ENCODE measurements at places on chromosomes 4 and X.

- no peak for DNase-seq
Measured at GRCh38 chr4:20662851-20663250, 37.4 kb upstream of the PACRGL start.

- DNase-seq: no peak
Measured at GRCh38 chr4:41058426-41058825, 155.9 kb downstream of the APBB2 start.

DNA sequence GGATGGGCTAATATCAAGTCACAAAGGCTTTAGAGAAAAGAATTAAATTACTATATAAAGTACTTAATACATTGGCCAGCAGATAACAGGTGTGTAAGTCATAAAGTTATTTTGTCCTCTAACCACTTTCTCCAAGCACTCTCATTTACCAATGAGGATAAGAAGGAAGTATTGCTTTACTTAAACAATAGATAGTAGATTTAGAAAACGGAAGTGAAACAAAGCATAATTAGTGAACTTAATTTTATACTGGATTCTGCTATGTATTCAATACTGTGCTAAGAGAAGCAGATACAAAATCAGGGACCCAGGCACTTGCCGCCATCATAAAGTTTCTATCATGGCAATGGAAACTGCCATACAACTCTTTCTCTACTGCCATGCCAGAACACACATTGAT is 24.0 kb downstream of the AFM start:
- no peak for DNase-seq

DNA sequence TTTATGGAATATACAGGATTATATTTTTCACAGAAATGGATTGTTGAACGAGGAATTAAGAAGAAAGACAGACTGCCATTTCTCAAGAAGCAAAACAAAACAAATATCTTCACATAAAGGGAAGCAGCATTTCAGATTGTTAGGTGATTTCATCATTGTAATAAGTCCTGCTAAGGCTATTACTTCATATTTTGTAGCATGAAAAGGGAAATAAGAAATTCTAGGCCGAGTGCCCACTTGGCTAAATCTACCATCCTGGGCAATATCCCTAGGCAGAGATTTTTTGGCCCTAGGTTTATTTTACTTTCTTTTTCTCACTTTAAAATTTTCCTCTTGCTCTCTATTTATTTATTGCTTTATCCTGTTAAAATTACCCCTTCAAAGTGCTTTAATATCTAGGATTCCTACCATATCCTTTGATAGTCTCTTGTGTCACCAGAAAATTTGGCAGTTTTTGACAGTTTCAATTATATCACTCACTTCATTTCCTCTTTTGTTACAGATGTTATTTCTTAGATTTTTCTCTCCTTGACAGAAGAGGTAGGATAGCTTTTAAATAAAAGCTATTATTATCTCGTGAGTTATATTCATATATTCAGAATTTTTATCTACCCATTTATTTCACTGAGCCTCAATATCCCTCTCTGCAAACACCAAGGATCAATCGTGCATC is 142.3 kb downstream of the PDGFC start:
- DNase-seq: no peak

- no peak for DNase-seq
Measured at GRCh38 chr4:37693450-37694190, 7.4 kb upstream of the RELL1 start.

DNA sequence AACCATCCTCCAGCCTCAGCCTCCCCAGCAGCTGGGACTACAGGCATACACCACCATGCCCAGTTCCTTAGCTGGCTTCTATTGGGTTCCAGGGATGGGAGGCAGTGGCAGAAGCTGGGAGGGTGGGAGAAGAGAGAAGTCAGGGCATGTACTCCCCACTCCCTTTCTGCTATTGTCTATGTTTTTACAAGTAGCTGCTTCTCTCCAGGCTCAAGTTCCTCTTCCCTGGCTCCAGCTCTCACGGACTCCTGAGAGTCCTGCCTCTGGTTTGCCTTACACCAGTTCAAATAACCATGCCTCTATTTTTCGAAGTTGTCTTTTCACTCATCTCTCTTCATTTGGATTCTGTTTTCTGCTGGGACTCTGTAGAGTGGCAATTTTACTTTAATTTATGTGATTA is 2.9 kb downstream of the TBC1D9 start:
- DNase-seq: no peak
